ENCODE measurements at places on chromosomes 16 and 17.

DNA sequence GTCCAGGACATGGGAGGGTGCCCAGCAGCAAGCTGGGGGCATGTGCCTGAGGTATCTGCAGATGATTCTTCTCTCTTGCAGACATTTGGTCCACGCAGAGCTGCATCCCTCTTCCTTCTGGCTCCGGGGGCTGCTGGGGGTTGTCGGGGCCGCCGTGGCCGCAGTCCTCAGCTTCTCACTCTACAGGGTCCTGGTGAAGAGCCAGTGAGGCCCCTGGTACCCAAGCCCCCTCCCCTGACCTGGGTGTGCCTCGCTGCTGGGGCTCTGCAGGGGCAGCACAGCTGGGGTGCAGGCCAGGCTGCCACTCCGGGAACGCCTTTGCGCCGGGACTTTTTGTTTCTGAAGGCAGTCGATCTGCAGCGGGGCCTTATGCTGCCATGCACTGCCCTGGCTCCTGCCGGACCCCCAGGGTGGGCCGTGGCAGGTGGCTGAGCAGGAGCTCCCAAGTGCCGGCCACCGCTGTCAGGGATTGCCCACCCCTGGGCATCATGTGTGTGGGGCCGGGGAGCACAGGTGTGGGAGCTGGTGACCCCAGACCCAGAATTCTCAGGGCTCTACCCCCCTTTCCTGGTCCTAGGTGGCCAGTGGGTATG lies 2.0 kb upstream of the RHBDL1 start:
- no peak for DNase-seq

DNA sequence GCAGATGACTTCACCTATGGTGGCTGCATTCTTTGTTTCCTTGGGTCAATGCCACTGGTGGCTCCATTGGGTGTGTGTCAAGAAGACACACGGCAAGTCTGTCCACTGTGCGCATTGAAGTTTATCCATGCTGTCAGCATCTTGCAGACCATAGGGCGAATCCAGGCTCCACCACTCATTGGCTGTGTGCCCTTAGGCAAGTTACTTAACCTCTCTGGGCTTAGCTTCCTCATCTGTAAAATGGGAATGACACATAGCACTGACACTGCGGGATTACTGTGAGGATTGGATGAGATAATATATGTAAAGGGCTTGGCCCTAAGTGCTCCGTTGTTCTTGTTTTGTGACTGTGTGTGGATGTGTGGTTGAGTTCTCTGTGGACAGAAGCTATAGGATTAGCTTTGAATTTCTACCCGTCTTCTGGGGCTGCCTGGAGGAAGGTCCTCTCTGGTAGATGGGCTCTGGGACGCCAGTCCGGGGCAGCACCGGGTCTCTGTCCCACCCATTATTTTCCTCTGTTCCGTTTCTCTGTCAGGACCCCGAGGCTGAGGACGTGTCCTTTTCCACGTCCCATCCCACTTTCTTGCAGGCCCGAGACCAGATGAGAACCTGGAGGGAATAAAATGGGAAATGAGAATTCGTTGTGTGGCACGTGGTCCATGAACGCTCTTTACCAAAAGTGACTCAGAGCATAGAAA lies 178.4 kb downstream of the IRF8 start:
- no peak for DNase-seq

GRCh38 chr16:50272111-50272571 lies 5.8 kb downstream of the ADCY7 start:
- DNase-seq: peak; percentile 60

DNA sequence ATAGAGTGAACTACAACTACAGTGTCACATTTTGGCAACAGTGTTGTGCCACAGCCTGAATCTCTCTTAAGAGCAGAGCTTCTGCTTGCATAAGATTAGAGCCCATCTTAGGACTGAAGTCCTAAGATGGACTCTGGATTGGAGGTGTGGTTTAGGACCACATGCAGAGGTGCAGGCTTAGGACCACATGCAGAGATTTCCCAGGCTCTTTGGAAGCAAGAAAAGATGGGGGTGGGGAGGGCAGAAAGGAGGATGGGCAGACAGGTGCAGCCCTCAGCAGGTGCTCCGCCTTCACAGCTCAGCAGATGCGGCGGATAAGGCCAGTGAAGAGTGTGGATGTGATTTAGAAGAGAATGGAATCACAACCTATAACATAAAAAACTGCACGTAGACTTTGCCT lies 128.7 kb downstream of the TANGO6 start:
- no peak for DNase-seq

- peak; percentile 84 for DNase-seq
These were observed 10.9 kb upstream of the GINS2 start for GRCh38 chr16:85699628-85700027.

- no peak for DNase-seq
These were observed 31.1 kb downstream of the RPH3AL start for GRCh38 chr17:321386-321941.

DNA sequence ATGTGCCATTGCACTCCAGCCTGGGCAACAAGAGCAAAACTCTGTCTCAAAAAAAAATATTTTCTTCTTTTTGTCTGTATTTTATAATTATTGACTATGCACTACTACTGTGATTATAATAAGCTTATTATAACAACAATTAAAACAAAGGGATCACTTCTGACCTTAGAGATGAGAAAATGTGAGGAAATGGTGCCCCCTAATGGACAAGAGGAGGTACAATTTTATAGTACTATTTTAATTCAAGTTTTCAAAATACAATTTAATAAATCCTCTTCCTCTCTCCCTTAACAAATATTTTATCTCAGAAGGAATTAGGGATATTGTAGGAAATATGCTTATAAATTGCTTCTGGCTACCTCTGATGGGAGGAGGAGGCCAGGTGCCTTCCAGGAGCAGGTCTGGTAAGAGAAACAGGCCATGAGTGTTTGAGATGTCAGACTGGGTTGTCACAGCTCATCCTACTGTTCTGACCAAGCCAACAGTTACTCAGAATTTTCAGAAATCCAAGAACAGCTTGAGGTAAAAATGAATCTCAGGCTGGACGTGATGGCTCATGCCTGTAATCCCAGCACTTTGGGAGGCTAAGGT lies 14.0 kb downstream of the VPS53 start:
- DNase-seq: peak; percentile 57

- DNase-seq: peak; percentile 99
These were observed 2.9 kb downstream of the TMEM107 start for GRCh38 chr17:8173056-8173870.

GRCh38 chr17:31008374-31009041 lies 37.7 kb downstream of the RNF135 start:
- DNase-seq: peak; percentile 70

DNA sequence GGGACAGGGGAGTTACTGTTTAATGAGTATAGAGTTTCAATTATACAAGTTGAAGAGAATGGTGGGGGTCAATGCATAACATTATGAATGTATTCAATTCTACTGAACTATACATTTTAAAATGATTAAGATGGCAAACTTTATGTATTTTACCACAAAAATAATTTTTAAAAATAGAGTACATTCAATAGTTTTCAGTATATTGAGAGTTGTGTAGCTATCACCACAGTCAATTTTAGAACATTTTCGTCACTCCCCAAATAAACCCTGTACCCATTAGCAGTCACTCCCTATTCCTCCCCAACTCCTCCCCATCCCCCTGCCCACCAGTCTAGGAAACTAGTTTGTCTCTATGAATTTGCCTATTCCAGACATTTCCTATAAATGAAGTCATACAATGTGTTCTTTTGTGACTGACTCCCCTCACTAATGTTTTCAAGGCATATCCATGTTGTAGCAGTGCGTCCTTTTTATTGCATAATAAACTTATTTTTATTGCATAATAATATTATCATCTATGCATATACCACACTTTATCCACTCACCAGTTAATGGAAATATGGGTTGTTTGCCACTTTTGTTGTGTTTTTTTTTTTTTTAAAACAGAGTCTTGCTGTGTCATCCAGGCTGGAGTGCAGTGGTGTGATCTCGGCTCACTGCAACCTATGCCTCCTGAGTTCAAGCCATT lies 52.5 kb upstream of the ERN1 start:
- DNase-seq: no peak

DNA sequence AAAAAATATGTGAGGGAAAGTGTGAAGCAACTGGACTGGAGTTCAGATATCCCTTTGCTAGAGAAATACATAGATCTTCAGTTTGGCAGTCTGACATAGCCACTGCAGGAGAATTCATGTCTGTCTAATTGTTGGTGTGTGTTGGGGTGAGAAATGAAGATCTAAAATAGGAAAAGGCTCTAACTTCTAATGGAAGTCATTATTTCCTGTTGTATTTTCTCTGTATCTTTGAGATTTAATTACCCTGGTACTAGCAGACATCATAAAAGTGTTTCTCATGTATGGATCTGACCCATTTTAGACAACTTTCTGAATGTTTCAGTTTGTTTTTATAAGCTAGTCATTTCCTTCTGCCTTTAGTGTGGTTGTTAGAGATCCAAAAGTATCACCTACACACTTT lies 128.3 kb downstream of the NLK start:
- DNase-seq: no peak

- DNase-seq: peak; percentile 92
These were observed at the start of gene METRNL for GRCh38 chr17:83079352-83079747. Gene METRNL (plus strand): TSS chr17:83079609. CDS start chr17:83079816, 207 bp downstream.

GRCh38 chr16:66427036-66427860 lies at the start of gene BEAN1:
Gene BEAN1 (plus strand): TSS chr16:66427295. CDS start chr16:66437677, 10,382 bp downstream.
- DNase-seq: peak; percentile 29

DNA sequence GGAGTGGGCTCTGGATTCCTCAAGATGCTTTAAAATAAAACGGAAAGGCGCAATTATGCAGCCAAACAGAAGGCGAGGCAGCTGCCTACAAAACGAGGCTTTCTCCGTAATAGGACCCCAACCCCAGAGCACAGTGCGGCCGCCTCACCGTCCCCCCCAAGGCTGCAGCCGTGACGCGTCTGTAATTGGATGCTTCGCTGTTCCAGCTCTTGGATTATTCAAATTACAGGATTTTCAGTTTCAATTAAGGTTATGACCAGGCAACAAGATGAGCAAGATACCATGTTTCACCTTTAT lies 37.3 kb upstream of the ABR start:
- DNase-seq: no peak

- DNase-seq: no peak
These were observed 7.2 kb upstream of the MRTFB start for GRCh38 chr16:14063618-14064581.

DNA sequence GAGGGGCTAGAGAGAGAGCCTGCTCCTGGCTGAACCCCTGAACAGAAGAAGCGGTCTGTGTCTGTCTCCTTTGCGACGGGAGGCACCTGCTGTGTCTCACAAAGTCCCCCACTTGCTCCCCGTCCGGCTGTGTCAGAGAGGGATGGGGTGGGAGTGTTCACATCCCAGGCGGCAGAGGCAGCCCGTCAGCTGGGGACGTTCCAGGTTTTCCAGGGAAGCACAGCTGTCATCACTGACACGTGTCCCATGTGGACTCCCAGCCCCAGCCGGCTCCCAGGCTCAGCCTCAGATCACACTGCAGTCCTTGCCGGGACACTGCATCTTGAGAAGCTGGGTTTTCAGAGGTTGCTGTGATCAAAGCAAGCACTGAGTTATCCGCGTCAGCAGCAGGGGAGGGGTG lies 1.6 kb downstream of the TELO2 start:
- DNase-seq: no peak

GRCh38 chr17:81234940-81235821 lies 3.7 kb downstream of the TEPSIN start:
- no peak for DNase-seq

GRCh38 chr17:37490638-37491614 lies 1.2 kb downstream of the DUSP14 start:
- peak; percentile 56 for DNase-seq

DNA sequence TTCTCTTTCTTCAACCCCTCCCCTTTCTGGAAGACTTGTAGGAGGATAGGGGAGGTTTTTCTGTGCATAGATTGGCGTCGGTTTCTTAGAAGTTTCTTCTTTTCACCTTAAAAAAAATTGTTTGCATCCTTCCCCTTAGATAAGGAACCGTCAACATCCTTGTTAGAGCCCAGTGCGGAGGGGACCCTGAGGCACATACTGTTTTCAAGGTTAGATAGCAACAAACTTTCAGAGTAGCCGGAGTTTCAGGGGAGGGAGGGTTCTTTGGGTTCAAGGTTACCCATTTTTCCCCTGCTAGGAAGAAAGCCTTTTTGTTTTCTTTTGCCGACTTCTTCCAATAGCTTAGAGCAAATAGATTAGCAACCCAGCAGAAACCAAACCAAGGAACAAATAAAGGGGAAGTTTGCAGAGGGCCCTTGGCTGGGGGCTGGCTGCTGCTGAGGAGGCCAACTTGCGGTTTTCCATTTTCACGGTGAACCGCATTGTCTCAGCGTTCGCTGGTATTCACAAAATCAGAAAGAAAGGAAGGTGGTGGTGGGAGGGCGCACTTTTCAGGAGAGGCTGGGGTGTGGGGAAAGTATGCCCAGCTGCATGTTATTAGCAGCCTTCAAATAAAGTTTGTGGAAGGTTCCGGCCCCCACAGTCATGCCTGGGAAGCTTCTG lies 28.8 kb downstream of the MSI2 start:
- DNase-seq: peak; percentile 50

DNA sequence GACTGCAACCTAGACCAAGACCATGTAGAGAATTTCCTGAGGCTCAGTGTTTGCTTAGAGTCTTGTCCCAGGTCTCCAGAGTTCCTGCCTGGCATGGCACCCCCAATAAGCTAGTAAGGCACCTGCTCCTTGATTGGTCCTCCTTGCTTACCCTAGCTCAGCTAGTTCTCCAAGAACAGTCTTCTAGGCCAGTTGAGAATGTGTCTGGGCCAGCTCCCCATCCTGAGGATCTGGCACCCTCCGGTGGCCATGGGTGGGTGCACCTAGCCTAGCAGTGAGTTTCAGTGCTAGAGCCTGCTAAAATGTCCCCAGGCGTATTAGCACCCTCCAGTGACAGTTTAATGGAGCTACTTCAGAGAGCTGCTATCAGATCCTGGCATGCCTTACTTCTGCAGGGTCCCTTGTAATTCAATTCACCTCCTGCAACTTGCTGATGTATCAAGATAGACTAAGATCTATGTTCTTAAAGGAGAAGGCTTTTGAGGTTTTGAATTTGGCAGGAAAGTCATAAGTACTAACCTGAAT lies 44.4 kb upstream of the MED13 start:
- DNase-seq: peak; percentile 77

GRCh38 chr16:1163567-1164055 lies 10.7 kb downstream of the CACNA1H start:
- no peak for DNase-seq

DNA sequence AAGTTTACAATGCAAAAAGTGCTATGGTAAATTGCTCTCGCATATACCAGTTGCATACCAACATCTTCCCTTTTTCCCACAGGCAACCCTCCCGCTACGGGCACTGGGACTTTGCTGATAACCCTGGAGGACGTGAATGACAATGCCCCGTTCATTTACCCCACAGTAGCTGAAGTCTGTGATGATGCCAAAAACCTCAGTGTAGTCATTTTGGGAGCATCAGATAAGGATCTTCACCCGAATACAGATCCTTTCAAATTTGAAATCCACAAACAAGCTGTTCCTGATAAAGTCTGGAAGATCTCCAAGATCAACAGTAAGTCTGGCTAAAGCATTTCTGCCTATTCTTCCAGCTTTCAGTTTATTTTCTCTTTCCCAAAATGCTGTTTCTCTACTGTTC lies 27.9 kb upstream of the HSBP1 start:
- no peak for DNase-seq

GRCh38 chr17:82613283-82614094 lies 34.8 kb downstream of the WDR45B start:
- DNase-seq: no peak

- DNase-seq: no peak
These were observed 13.9 kb downstream of the CYB5D2 start for GRCh38 chr17:4156750-4157381.

GRCh38 chr16:81497690-81498089 lies 53.1 kb downstream of the CMIP start:
- peak; percentile 93 for DNase-seq
